ENCODE measurements at places on chromosomes 11 and 22. TPM values are rescaled to one million over a fixed set of nuclear protein-coding genes. Genes with fewer than 3 reads are reported as not detected.

DNA sequence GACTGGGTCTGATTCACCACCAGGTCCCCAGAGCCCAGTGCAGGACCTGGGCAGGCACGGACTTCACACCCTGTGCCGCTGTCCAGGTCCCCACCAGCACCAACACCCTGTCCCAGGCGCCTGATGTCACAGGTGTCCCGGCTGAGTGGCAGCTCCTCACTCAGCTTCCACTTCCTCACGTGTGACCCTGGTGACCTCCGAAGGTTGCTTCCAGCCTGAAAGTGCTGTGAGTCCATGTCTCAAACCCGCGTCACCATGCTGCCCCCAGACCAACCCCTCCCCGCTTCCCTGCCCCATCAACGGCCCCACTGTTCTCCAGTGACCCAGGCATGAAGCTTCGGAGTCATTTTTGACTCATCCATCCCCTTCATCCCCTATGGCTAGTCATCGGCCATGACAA is 25.7 kb upstream of the PICK1 start:
- DNase-seq: no peak

DNA sequence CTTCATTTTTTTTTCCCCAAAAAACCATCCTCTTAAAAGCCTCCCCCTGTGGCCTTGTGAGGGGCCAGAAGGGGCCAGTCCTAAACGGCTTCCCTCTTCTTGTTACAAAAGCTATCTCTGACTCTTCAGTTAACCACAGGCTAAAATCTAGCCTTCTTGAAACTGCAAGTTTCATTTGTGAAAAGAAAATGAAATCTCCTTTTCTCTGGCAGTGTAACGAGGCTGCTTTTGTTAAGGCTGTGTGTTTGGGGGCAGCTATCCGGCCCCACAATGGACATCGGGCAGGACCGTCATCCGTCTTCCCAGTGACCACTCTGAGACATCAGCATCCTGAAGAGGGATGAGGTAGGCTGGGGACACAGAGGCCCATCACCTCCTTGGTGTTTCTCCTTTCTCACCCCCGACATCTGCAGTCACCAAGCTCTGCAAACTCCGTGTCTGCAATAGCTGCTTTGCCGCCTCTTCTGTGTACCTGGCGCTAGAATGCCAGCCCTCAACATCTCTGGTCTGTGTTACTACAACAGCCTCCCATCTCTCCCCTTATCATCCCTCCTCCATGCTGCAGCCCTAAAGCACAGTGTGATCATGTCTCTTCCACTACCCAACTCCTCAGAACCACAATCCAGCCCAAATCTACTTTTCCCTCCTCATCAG is 94.0 kb downstream of the RCN1 start:
- DNase-seq: no peak

GRCh38 chr22:45805413-45805812 is 133.8 kb downstream of the ATXN10 start:
- DNase-seq: no peak

- DNase-seq: peak; percentile 95
Measured at GRCh38 chr11:69638941-69639681, 1.8 kb upstream of the CCND1 start.

DNA sequence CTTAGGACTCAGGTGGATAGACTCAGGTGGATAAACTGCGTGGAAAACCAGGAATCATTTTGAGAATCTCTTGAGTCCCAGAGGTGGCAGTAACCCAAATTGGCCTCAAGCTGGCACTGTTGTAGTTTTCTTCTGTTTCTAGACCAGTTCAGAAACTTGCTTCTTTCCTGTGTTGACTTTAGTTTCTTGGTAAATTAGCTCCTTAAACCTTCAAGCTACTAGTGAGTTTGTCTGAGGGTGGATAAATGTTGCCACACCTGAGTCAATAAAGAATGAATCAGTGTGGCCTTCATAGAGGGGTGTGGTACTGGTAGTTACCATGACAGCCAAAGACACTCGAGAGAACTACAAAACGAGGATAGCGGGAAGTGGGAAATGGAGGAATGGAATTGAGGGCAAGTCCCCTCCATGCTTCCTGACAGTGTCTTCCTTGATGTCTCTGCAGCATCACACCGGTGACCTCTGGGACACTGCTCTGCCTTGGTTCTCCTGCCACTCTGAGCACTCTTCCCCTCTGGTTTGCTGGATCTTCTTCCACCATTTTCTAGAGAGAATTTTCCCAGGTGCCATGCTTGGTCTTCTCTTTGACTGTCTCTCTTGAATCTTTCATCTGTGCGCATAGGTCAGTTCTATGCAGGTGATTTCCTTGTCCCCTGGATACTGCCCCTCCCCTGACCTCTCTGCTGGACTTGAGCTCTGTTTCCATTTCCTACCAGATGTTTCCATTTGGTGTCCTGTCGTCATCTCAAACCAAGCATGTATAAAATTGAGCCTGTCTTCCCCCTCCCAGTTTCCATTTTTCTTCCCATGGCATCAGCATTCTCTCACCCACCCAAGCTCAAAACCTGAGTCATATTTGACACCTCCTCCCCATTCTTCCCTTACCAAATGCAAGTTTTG is 7.2 kb downstream of the POLD4 start:
- no peak for DNase-seq

- no peak for DNase-seq
Measured at GRCh38 chr11:86155200-86155844, 86.4 kb upstream of the PICALM start.

- DNase-seq: no peak
Measured at GRCh38 chr11:132099692-132100091, 729.3 kb downstream of the NTM start.

GRCh38 chr11:92750794-92751193 is 218.7 kb upstream of the MTNR1B start:
- no peak for DNase-seq

GRCh38 chr11:129423426-129423825 is 47.8 kb downstream of the BARX2 start:
- peak; percentile 21 for DNase-seq

GRCh38 chr11:56457076-56457475 is 16.1 kb downstream of the OR5M3 start:
- no peak for DNase-seq

- DNase-seq: no peak
Measured at GRCh38 chr11:117303646-117304315, 12.3 kb downstream of the BACE1 start.

- DNase-seq: no peak
Measured at GRCh38 chr22:45770506-45770905, 98.9 kb downstream of the ATXN10 start.

GRCh38 chr22:42340829-42341383 is 70.5 kb upstream of the TCF20 start:
- no peak for DNase-seq

DNA sequence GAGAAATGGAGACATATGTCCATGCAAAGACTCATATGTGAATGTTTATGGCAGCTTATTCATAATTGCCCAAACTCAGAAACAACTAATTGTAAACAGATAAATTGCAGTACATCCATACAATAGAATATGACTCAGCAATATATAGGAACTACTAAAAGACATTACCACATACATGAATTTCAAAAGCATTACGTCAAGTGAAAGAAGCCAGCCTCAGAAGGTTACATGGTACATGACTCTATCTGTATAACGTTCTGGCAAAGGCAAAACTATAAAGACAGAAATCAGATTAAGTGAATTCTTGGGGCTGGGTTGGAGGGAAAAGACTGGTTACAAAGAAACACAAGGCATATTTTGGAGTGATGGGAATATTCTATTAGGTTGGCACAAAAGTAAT is 7.2 kb downstream of the KCTD21 start:
- no peak for DNase-seq

- no peak for DNase-seq
Measured at GRCh38 chr22:35274154-35274871, 17.0 kb downstream of the HMGXB4 start.

DNA sequence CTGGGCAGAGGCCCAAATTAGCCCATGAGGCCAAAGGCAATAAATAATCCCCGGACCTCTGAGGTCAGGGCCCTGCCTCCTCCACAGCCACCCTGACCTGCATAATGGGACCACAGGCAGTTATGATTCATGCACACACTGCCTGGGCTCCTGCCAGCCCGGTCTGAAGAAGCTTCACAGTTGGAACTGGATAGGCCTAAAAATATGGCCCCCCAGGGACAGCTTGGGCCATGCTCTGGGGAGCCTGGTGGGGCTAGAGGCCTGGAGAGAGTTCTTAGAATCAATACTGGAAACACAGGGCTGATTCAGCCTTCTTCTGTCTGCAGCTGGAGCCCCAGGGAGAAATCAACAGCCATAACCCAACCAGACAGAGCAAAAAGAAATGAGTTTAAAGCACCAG is 112.8 kb upstream of the CADM1 start:
- DNase-seq: no peak

GRCh38 chr11:16403851-16404250 is 47.5 kb upstream of the SOX6 start:
- no peak for DNase-seq

DNA sequence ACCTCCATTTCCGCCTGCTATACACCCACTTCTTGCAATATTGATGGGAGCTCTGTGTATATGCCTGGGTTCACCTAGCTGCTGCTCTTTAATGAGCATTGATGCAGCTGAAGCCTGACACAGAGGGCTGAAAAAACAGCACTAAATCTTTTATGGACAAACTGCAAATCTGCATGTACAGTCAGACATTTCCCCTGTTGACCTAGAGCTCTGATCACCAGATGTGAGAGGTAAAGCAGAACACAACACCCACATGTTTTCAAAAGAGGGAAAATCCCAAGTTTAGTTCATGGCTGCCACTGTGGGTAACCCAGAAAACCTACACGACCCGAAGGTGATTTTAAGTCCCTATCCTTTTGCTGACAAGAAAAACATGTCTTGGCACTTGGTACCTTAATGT is 303.0 kb upstream of the PITPNB start:
- DNase-seq: no peak

GRCh38 chr11:2844116-2844842 is 41.3 kb downstream of the CDKN1C start:
- no peak for DNase-seq

DNA sequence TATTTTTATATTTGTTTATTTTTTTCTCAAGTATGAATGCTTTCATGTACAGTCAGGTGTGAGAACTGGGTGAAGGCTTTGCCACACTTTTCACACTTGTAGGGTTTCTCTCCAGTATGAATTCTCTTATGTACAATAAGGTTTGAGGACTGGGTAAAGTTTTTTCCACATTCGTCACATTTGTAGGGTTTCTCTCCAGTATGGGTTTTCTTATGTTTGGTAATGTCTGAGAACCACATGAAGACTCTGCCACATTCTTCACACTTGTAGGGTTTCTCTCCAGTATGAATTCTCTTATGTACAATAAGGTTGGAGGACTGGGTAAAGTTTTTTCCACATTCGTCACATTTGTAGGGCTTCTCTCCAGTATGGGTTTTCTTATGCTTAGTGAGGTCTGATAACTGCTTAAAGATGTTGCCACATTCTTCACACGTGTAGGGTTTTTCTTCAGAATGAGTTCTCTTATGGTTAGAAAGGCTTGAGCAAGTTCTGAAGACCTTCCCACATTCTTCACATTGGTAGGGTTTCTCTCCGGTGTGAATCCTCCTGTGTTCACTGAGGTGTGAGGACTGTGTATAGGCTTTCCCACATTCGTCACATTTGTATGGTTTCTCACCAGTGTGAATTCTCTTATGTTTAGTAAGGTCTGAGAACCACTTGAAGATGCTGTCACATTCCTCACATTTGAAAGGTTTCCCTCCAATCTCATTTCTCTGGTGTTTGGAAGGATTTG is 19.7 kb downstream of the ZNF195 start:
- no peak for DNase-seq

DNA sequence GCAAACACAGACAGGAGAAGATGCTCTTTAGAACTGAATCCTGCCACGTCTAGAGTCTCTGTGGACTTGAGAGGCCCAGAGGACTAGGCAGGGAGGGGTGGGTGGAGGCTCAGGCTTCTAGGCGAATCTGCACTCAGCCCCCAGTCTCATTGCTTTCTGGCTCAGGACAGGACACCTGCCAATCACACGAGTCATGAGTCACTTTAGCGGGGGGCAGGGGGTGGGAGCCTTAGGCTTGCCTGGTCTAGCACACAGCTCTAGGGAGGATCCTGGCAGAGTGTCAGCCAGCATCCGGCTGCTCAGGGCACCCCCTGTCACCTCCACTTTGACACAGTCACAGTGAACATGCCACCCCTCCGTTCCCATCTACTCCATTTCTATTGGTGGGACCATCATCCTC is 167.7 kb downstream of the CEP164 start:
- no peak for DNase-seq

DNA sequence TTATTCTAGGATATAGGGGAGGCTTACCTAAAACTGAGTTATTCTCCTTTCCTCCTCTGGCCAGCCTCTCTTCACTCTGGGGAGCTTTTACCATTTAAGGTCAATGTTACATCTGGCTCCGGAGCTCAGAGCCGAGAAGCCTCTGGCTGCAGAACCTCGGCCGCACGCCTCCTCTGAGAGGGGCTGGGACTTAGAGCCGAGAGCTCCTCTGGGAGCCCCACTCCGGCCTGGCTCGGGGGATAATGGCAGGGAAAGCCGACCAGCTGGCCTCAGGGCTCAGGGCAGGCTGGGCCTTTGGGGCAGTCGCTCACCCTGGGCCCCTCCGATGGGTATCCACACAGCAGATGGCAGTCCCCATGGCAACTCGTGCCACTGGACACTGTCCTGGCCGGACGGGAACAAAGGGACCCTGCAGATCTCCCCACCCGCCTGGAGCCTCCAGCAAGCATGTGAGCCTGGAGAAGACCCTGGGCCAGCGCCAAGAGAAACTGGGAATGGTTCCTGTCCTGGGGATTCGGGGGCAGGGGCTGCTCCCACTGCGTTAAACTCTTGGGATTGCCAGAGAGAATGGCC is at the start of gene IRAG1:
TSS of gene IRAG1 (minus strand) at position 247 of the 573 bp plus-strand sequence. CDS start at position 94, 153 bp downstream.
- DNase-seq: no peak

- peak; percentile 38 for DNase-seq
Measured at GRCh38 chr11:69817265-69818230, 1.7 kb downstream of the FGF3 start.

Gene TMEM121B
- 0.93 TPM for polyA plus RNA-seq

Gene SIAE
- 31.9 TPM for polyA plus RNA-seq

Gene PNPLA2
- polyA plus RNA-seq: 65.5 TPM

Gene ACTN3
- 0.49 TPM for polyA plus RNA-seq

Gene PGA3
- polyA plus RNA-seq: 0.39 TPM

Gene SLC22A12
- polyA plus RNA-seq: 3.1 TPM

Gene MOV10L1
- 1.3 TPM for polyA plus RNA-seq

Gene OTOG
- polyA plus RNA-seq: 0.27 TPM

Gene ESAM
- 56.1 TPM for polyA plus RNA-seq

Gene VWCE
- polyA plus RNA-seq: 4.4 TPM

Gene MS4A4A
- 10.1 TPM for polyA plus RNA-seq

Gene OR8G5
- polyA plus RNA-seq: not detected

Gene FOXR1
- polyA plus RNA-seq: not detected

Gene CD6
- 1.4 TPM for polyA plus RNA-seq

Gene CCDC15
- polyA plus RNA-seq: 3.6 TPM

Data from renal cortex interstitium (tissue), 15 donors.